ENCODE measurements at places on chromosomes 13 and 19.

- DNase-seq = no peak
Measured at GRCh38 chr19:27891411-27891810, 1321.5 kb downstream of the UQCRFS1 start.

- DNase-seq = peak; percentile 27
Measured at GRCh38 chr13:99124794-99125316, 75.8 kb upstream of the UBAC2 start.

GRCh38 chr19:15534957-15535864 lies 26.9 kb downstream of the CYP4F22 start:
- DNase-seq = no peak

DNA sequence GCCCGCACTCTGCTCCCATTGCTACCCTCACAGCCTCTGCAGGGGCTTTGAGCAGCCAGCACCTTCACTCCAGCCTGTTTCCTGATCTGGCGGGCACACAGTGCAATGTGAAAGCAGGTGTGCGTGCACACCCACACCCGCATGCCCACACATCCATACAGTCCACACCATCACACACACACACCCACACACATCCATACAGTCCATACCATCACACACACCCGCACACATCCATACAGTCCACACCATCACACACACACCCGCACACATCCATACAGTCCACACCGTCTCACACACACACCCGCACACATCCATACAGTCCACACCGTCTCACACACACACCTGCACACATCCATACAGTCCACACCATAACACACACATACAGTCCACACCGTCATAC lies 28.0 kb downstream of the PIAS4 start:
- no peak for DNase-seq

DNA sequence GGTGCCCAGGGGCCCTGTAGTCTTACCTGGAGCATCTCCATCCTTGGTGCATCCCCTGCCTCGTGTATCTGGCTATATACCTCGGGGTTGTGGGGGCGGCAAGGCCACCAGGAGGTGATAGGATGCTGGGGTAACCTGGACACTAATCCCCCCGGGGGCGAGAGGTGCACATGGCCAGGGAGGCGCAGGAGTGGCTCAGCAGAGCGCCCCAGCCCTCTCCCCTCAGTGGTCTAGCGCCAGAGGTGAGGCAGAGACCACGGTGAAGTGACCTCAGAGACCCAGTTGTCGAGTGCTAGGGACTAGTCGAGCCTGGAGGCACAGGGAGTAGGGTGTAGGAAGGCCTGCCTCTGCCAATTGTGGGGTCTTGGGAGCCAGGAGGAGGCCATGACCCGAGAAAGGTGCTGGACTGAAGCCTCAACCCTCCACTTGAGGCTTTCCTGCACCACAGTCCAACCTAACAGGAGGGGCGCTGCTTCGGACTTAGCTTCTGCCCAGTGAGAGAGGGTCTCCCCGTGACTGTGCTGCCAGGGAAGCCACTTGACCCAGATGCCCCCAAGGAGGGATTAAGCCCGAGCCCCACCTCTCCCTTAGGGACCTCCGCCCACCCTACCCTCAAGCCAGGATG lies at the start of gene LHB:
Gene LHB, minus strand, starts transcription at position 51 of the 625 bp plus-strand sequence. Its CDS starts 10 bp downstream, at position 41.
- DNase-seq = no peak

DNA sequence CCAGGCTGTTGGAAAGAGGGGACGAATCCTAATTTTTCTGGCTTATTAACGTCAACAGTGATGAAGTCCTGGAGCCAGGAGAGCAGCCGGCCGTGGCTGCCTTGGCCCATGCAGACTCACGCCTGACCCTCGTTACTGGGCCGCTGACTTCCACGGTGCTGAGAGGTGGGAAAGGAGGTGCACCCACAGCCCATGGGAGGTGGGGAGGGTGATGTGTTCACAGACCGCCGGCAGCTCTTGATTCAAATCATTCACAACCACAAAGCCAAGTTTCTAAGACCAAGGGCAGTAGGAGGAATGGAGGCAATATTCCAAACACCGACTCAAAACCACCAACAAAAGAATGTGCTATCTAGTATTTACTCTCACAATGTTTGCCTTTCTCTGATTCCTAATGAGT lies 24.3 kb downstream of the COL4A2 start:
- DNase-seq = no peak

GRCh38 chr19:50780753-50781435 lies 9.3 kb upstream of the ACP4 start:
- no peak for DNase-seq

DNA sequence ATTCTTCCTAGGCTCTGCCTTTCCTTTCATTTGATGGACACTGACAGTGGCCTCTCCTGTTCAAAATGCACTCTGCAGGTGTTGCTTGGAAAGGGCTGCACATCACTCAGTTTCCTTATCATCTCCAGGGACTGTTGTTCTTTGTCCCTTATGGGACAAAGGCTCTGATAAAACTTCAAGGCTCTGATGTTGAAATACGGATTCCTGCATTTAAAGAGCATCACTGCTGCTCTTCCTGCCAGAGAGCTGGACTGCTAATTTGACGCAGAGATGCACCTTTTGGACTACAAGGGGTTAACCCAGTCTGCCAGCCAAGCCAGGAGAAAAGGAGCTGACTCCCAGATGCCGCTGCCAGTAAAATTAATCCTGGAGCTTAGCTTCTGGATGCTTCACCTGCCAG lies 952.1 kb downstream of the DIAPH3 start:
- no peak for DNase-seq

- no peak for DNase-seq
Measured at GRCh38 chr13:23599083-23599925, 29.1 kb downstream of the TNFRSF19 start.

GRCh38 chr19:47113850-47114651 lies 475 bp upstream of the ZC3H4 start:
- DNase-seq = no peak

GRCh38 chr13:97328222-97328790 lies 105.7 kb upstream of the RAP2A start:
- DNase-seq = no peak

GRCh38 chr19:8167985-8168384 lies 18.6 kb upstream of the FBN3 start:
- DNase-seq = no peak

GRCh38 chr13:49064476-49064875 lies 88.8 kb downstream of the FNDC3A start:
- DNase-seq = no peak

GRCh38 chr13:19673473-19674430 lies 40.3 kb downstream of the MPHOSPH8 start:
- DNase-seq = no peak

DNA sequence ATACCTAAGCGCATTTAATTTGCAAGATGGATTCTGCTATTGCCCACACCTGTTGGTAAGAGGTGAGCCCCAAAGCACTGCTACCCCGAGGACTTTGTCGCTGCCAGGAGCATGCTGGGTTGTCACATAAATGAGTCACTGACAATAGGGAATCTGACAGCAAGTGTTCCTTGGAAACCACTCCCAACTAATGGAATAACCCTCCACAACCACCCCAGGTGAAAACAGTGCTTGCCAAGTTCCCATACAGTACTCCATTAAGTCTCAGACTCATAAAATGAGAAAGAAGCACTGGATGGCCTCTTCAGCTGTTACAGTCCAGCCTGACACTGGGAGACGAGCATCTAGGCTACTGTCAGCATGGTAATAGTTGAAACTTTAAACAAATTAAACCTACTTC lies 108.6 kb downstream of the EFNB2 start:
- no peak for DNase-seq

DNA sequence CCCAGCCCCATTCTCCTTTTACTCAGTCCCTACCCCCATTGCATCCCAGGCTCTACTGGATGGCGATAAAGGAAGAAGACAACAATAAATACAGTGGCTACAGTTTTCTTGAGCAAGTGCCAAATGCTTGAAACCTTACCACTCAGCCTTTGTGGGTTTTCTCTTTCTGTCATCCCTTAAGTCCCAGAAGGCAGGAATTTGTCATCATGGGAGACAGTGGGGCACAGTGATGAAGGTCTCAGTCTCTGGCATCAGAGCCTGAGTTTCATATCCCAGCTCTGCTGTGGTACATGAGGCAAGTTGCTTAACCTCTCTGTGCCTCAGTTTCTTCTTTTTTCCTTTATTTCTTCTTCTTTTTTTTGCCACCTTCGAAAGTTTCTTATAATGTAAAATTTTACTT lies 5.1 kb upstream of the COMP start:
- no peak for DNase-seq

DNA sequence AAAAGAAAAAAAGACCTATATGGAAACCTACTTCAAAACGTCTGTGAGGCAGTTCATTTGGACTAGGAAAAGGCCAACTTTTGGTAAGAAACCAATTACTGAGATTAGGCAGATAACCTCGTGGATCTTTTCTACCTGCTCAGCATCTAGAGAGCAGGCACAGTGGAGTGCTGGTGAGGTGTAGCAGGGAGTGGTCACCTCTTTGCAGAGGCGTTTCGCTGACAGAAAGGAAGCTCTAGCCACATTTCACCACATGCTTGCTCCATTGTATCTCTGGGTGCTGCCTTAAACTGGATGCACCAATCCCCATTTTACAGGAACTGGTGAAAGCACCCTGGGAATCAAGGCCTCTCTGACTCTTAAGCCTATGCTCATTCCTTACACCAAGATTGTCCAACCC lies 360.5 kb downstream of the LIG4 start:
- no peak for DNase-seq

- no peak for DNase-seq
Measured at GRCh38 chr19:43667876-43668405, 2.0 kb downstream of the PLAUR start.

DNA sequence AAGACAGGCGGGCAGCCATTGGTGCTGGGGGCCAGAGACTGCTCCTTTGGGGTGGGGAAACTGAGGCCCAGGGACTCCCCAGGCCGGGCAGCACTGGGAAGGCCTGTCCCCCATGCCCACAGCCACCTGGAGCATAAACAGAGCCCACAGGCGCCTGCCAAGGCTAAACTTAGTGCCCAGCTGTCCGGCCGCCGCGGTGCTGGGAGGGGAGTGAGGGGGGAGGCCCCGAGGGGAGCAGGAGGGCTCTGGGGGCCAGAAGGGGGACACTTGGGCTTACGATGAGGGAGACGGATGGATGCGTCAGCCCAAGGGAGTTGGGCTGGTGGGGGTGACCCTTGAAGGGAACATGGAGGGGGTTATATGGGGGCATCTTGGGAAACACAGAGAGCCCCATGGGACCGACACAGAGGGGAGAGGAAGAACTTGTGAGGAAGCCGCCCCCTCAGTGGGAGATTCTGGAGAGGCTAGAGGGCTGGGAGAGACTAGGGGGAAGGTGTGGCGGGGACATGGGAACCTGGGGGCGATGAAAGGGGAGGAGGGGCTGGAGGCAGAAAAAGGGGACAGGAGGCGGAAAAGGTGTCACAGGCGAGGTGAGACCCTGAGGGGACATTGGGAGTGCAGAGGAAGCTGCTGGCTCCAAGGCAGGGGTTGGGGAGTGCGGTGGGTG lies 2.2 kb downstream of the CERS1 start:
- DNase-seq = no peak

- DNase-seq = no peak
Measured at GRCh38 chr19:54201980-54202379, 1.3 kb downstream of the RPS9 start.

GRCh38 chr19:28956421-28956820 lies 256.5 kb downstream of the UQCRFS1 start:
- no peak for DNase-seq

- no peak for DNase-seq
Measured at GRCh38 chr13:98411617-98412265, 165.2 kb downstream of the STK24 start.

DNA sequence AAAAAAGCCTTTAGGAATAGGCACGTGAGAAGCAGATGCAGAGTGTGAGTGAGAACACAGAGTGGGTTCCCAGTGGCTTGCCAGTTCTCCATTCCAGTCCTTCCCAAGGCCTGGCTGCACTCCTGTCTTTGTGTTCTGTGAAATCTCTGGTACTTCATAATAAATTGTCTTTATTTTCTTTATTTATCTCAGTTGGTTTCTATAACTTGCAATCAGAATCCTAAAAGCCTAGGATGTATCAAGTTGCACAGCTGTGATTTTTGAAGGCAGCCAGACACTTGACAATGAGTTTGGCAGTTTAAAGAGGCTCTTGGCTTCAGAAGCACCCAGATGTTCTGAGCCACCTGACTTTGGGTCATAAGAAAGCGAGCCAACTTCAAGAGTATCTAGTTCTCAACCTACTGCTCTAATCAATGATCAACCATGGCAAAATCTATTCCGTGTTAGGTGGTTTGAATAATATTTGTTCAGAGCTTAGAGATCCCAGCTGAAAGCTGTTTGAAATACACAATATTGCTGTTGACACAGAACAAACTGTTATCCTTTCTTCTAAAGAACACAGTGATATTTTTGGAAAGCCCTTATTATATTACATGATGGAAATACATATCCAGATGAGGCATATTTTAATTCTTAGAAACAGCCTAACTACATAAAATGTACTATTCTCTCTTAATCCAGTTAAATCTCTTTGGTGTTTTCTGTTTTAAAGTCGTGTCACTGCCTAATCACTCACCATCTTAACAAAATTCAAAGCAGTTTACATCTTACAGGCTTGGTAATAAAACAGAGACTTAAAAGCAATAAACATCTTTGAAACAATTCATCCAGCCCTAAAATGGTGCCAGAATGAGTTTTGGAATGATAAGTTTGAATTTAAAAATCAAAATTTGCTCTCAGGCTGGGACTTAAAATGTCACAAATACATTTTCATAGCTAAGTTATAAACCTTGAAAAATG lies 483.0 kb upstream of the NBEA start:
- no peak for DNase-seq

Data from GM04503 (cell line).